ENCODE measurements at places on chromosomes 1 and 21.

DNA sequence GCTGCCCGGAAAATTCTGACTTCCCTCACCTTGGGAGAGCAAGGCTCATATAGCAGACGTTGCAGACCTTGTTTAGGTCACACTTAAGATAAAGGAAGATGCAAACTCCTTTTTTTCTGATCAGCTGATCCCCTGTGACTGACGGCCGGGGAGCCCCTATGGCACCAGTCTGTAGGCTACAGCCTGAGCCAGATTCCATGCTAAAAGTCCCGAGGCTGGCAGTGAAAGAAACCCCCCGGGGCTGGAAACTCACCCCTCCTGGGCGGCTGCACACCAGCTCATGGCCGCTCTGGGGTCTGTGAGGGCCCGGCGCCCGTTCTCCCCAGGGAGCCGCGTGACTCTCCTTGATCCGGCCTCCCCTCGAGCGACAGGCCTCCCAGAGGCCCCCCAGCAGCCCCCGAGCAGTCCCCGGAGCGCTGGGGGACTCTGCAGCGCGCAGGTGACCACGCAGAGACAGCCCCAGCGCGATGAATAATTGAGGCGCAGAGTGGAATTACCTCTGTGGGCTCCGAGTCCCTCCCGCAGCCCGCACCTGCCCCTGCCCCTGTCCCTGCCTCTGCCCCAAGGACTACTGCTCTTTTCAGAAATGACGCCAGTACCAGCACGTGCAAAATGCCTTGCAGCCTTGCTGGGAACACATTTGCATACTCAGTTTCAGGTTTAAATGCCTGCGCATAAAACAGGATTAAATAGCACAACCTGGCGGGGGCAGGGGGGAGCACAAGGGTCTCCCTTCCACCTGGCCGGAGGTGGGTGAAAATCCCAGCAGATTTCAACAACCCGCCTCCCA, 62.6 kb upstream of the CLDN14 start:
- DNase-seq = no peak

- DNase-seq = no peak
Observed at GRCh38 chr1:200873671-200874397, 1.1 kb downstream of the GPR25 start.

- no peak for DNase-seq
Observed at GRCh38 chr1:232074265-232074664, 447.7 kb downstream of the DISC1 start.

DNA sequence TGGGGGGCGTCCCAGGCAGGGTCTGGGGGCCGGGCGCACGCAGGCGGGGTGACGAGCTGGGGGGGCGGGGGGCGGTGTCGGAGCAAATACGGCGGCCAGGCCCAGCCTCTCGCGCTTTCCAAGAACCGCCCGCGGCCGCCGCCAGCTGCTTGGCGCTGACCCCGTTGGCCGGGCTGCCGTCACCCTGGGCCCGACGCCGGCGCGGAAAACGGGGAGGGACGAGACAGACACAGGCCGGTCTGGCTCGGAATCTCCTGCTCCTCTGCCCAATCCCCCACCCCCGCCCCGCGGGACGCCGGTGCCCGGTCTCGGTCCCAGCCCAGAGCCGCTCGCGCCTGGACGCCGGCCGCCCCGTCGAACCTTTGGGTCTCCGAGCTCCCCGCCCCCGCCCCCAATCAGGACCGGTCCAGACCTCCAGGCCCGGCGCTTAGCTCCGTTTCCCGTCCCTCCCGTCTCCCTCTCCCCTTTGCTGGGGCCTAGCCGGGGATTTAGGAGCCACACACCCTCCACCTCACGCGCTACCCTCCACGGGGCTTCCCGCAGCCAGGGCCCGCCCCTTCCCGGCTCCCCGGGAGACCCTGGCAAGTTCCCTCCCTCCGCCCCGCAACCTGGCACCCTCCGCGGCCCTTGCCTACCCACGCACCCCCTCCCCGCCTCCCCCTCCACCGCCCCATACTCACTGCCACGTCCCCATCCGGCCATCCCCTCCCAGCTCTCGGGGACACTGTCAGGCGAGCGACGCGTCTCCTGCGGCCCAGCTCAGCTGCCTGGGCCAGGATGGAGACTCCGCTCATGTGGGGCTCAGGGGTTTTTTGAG, 800 bp upstream of the MMP23B start:
- DNase-seq = no peak

- DNase-seq = no peak
Observed at GRCh38 chr1:32150847-32151246, 28.6 kb upstream of the TXLNA start.

- no peak for DNase-seq
Observed at GRCh38 chr1:65065524-65066418, 82.2 kb upstream of the AK4 start.

GRCh38 chr1:65995928-65996327, 203.2 kb downstream of the PDE4B start:
- DNase-seq = no peak

DNA sequence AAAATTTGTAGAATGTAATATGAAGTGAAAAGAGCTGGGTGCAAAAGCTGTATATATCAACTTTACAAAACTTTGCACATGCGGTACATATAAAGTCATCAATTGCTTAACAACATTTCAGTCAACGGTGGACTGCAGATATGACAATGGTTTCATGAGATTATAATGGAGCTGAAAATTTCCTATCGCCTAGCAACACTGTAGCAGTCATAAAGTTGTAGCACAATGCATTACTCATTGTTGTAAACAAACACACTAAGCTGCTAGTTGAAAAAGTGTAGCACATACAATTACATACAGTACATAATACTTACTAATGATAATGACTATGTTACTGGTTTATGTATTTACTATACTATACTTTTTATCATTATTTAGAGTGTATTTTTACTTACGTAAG, 64.0 kb downstream of the RGS7 start:
- DNase-seq = no peak

GRCh38 chr1:59043796-59044195, 253.1 kb upstream of the FGGY start:
- no peak for DNase-seq

- DNase-seq = no peak
Observed at GRCh38 chr1:226697151-226697928, 41.7 kb downstream of the ITPKB start.

DNA sequence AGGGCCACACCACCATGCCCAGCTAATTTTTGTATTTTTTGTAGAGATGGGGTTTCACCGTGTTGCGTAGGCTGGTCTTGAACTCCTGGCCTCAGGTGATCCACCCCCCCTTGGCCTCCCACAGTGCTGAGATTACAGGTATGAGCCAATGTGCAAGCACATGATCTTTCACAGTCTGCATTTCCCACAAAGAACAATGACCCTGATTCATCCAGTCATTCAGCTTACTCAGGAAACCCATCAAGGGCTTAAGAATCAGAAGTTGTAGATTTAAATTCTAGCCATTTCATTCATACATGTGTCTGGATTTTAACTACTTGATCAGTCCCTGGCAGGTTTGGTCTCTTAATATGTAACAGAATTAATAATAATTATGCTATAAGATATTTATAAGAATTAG, 2065.7 kb downstream of the MRPL39 start:
- DNase-seq = no peak

- DNase-seq = no peak
Observed at GRCh38 chr1:160879056-160879455, 5.9 kb downstream of the ITLN1 start.

GRCh38 chr1:147626739-147627138, 43.6 kb downstream of the ACP6 start:
- no peak for DNase-seq

DNA sequence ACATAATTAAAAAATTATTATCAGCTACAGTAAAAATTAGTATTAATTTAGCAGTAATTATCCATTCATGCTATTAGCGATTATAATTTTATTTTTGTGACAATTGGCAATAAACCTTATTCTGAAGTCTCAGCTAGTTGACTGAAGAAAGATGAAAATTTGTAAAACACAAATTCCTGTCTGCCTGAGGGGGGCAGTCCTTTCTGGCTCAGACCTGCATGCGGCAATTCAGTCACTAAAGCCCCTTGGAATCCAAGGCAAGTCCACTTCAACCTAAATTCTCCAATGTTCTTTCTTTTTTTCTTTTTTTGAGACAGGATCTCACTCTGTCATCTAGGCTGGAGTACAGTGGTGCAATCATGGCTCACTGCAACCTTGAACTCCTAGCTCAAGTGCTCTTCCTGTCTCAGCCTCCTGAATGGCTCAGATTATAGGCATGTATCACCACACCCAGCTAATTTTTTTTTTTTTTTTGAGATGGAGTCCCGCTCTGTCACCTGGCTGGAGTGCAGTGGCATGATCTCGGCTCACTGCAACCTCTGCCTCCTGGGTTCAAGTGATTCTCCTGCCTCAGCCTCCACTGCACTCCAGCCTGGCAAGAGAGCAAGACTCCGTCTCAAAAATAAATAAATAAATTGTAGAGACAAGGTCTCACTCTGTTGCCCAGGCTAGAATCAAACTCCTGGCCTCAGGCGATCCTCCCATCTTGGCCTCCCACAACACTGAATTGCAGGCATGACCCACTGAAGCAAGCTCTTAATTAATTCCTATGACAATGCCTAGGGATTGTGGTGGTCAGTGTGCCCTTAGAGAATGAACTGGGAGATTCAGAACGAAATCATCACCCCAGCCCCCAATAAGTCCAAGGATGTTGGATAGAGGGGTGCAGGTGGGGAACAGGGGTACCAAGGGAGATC, 24.2 kb upstream of the ITPKB start:
- DNase-seq = no peak

DNA sequence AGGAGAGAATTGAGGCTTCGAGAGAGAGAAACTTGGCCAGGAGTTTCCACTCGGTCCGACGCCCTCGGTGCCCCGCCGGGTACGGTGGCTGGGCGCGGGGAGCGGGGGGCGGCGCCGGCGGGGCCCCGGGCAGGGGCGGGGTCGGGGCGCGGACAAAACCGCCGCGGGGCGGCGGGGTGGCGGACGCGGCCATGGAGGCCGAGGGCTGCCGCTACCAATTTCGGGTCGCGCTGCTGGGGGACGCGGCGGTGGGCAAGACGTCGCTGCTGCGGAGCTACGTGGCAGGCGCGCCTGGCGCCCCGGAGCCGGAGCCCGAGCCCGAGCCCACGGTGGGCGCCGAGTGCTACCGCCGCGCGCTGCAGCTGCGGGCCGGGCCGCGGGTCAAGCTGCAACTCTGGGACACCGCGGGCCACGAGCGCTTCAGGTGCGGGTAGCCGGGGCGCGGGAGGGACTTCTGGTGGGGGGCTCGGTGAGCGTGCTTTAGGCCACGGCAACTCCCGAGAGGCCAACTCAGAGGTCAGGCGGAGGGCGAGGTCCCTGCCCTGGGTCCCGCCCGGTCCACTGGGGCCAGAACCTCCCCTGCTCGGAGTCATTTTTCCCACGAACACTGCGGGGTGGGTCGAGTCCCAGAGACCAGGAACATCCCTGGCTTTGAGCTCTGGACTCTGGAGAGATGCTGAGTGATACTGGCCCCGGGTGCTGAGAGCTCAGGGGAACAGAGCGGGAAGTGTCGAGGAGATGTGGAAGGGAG, 431 bp downstream of the RAB42 start:
- no peak for DNase-seq

- DNase-seq = no peak
Observed at GRCh38 chr21:15006594-15007230, 58.1 kb downstream of the NRIP1 start.

- no peak for DNase-seq
Observed at GRCh38 chr1:85134583-85135391, 66.0 kb downstream of the SYDE2 start.

DNA sequence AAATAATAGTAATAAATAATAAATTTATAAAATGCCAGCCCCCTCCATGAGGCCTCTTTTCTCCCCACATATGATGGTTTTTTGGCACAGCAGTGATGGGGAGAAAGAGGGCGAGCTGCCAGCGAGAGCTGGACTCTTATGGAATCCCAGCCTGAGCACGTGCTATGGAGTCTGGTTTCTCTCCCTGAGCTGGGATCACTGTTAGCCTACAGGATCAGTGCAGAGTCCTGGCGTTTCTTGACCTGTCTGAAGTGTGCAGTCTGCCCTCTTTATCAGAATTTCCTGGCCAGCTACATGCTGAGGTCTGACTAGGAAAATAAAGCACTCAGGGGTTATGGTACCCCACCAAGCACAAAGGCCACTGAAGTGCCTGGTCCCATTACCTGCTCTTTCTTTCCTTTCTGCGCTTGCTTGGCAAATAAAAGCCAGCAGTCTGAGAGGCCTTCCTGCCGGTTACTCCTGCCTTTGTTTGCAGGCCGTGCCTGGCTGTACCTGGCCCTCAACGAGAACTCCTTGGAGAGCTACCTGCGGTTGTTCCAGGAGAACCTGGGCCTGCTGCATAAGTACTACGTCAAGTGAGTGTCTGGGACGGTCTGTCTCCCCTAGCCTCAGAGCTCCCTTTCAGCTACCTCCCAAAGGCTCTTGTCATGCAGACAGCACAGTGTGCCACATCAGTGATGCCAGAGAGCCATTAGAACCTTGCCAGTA, 18.5 kb upstream of the SLC25A34 start:
- no peak for DNase-seq

GRCh38 chr1:224631462-224632115, 15.5 kb downstream of the CNIH3 start:
- DNase-seq = no peak

- DNase-seq = no peak
Observed at GRCh38 chr1:96130432-96130831, 591.2 kb upstream of the PTBP2 start.

GRCh38 chr1:29240400-29240837, 4.1 kb downstream of the PTPRU start:
- no peak for DNase-seq

GRCh38 chr1:42576935-42577334, 81.3 kb upstream of the PPIH start:
- no peak for DNase-seq

- DNase-seq = no peak
Observed at GRCh38 chr1:212700892-212701819, 1.5 kb upstream of the BATF3 start.

DNA sequence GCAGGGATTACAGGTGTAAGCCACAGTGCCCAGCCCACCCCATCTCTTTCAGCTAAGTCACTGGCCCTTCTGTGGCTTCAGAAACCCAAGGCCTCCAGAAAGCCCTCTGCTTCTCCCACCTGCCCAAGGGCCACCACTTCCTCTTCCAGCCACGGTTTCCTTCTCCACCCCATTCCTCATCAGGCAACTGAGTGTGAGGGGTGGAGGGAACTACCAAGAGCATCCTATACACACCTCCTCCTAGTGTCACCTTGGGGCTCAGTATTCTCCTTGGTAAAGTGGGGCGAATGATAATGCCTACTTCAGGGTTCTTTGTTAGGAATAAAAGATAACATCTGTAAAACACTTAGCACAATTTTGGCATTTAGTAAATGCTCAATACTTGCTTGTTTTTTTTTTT, 30.0 kb downstream of the KNCN start:
- DNase-seq = no peak

- no peak for DNase-seq
Observed at GRCh38 chr1:95232646-95233318, 1.2 kb upstream of the RWDD3 start.

DNA sequence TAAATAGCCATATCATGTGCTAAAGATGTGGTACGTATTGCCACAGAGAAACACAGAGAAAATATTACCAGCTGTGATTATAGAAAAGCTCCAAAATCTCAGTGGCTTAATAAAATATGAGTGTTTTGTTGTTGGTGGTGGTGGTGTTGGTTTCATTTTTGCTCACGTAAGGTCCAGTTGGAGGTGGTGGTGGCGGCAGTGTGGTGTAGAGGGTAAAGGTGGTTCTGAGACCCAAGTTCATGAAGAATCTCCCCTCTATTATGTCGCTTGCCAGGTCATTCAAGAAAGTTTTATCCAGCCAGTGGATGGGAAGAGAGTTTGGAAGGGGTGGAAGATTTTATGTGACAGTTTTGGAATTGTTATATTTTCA, 217.6 kb upstream of the SAMSN1 start:
- no peak for DNase-seq

- DNase-seq = no peak
Observed at GRCh38 chr1:118487932-118488331, 302.9 kb upstream of the SPAG17 start.
